Stimulated activated CD4-positive, alpha-beta T cell treated with anti-CD3 and anti-CD28 coated beads, TNF-alpha, amount 100 ng/mL, for 24 hours (primary cell): ENCODE measurements at places on chromosomes 2 and 18.

- no peak for DNase-seq
Observed at GRCh38 chr18:36558234-36558633, 260.7 kb downstream of the FHOD3 start.

- DNase-seq = no peak
Observed at GRCh38 chr18:27017901-27018500, 152.5 kb upstream of the AQP4 start.

DNA sequence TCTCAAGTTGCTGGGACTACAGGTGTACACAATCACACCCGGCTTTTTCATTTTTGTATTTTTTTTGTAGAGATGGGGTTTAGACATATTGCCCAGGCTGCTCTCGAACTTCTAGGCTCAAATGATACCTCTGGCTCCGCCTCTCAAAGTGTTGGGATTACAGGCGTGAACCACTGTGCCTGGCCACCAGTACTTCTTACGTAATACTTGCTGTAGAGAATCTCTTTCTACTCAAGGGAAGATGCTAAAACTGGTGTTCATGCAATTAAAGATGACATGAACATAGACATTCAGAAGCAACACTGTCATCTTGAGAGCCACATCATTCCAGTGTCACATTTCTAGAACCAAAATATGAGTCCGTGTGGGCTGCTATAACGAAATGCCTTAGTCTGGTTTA, 53.7 kb upstream of the FRZB start:
- no peak for DNase-seq

DNA sequence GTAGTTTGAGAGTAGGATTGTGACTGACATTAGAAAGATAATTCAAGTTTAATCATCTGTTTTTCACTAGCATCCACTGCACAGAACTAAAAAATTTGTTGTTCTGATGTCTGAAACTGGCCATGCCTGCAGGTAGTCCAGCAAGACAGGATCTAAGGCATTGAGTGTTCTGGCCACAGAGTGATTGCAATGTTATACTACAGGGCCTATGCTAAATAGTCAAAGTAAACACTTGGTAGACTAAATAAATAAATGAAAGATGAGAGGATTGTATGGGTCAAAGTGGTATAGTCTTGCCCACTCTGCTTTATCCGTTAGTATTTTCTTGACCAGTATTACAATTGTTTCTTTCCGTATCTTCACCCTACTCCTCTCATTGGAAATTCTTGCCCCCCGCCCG, 27.6 kb upstream of the FANCL start:
- DNase-seq = no peak

DNA sequence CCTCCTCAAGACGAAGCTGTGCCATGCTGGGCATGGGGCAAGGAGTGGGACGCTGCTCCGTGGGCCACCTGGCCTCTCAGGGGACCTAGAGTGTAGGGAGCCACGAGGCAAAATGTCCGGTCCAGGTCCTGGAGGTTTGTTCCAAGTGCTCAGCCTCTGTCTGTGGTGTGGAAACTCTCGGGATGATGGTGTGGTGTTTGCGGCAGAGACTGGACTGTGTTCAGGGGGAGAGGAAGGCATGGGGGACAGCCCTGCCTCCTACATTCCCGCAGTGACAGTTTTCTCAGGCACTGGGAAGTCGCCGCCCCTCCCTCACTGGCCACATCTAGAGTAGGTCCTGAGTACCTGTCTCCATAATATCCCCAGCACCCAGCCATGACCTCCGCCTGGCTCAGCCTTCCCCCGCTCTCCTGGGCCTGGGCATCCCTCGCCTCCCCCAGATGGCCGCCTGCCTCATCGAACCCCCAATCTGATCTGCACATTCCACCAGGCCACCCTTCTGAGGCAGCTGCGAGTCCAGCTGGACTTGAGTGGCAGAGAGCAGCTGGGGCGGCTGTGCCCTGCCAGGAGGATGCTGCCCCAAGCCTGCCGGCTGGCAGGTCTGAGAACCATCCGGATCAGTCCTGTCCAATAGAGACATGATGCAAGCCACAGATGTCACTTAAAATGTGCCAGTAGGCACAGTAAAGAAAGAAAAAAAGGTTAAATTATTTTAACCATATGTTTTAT, 6.2 kb downstream of the KCNIP3 start:
- DNase-seq = no peak
